Esophagus muscularis mucosa (tissue), 4 donors: ENCODE measurements at places on chromosomes 16 and 17.

GRCh38 chr16:89202422-89203215, 2.3 kb upstream of the SLC22A31 start:
- peaks cover 50% of the 10 kb centered on the region for H3K27me3 ChIP-seq
- no peak overlapping the region for H3K27ac ChIP-seq
- DNase-seq: no peak

DNA sequence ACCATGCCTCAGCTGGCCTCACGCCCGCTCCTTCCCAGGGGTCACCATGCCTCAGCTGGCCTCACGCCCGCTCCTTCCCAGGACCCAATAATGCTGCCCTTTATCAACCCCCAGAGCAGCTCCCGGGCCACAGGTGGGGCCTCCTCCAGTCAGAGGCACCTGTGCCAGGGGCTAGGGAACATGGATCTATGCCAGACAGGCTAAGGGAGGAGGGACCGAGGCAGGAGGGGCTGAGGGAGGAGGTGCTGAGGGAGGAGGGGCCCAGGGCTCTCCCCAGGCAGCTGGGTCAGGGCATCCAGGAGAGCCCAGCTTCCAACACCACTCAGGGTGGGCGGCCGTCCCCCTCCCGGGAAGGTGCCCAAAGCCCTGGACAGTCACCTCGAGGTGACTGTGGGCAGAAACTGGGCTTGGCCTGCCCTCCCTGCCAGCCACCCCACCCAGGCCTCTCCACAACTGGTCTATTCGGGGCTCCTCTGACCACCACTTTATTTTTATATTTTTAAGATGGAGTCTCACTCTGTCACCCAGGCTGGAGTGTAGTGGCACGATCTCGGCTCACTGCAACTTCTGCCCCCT, 19.4 kb downstream of the UTS2R start:
- no peak overlapping the region for H3K27ac ChIP-seq
- no peaks in the 10 kb centered on the region for H3K4me1 ChIP-seq
- no peaks in the 10 kb centered on the region for H3K36me3 ChIP-seq
- DNase-seq: no peak

DNA sequence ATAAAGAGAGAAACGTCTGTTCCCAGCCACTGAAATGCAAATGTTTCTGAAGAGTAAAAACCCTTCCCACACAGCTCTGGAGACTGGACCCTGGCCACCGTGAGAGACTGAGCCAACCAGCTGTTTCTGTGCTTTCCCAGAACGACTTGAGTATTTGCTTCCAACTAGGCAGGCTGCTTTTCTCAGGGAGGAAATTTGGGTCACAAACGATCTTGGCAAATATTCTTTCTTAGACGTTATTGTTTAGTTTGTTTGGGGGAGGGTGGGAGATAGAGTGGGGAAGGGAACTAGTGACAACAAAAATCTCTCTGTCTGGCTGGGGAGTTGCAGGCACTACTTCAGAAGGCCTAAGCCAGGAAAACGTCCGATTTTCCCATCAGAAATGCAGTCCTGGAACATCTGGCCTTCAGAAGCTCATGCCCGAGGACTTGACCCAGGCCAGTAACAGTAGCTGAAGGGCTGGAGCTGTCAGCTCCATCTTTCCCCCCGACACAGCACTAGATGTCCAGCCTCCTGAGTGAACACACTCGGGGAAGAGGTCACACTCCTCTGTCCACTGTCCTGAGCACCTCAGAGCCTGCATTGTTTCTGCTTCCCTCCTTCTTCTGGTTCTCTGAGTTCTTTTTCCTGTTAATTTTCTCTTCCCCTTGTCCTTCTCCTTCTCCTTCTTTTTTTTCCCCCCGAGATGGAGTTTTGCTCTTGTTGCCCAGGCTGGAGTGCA, 4.0 kb downstream of the CCDC92B start:
- no peak for DNase-seq
- H3K4me1 ChIP-seq: peaks cover 14% of the 10 kb centered on the region
- H3K36me3 ChIP-seq: no peaks in the 10 kb centered on the region
- H3K27ac ChIP-seq: no peak overlapping the region
- no peak overlapping the region for H3K4me3 ChIP-seq

DNA sequence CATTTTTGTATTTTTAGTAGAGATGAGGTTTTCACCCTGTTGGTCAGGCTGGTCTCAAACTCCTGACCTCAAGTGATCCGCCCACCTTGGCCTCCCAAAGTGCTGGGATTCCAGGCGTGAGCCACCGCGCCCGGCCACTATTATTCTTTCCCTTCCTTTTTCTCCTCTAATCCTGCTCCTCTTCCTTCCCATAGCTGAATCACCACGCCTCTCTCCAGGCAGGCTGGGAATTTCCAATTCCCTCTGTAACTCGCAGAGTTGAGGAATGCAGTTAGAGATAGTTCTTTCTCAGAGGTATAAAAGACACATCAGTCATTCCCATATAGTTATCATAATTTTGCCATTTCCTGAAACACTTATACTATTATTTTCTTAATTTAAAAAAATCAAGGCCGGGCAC, 11.2 kb downstream of the METTL16 start:
- H3K4me1 ChIP-seq: no peaks in the 10 kb centered on the region
- no peak overlapping the region for H3K4me3 ChIP-seq
- H3K27me3 ChIP-seq: no peaks in the 10 kb centered on the region
- peaks cover 34% of the 10 kb centered on the region for H3K36me3 ChIP-seq

DNA sequence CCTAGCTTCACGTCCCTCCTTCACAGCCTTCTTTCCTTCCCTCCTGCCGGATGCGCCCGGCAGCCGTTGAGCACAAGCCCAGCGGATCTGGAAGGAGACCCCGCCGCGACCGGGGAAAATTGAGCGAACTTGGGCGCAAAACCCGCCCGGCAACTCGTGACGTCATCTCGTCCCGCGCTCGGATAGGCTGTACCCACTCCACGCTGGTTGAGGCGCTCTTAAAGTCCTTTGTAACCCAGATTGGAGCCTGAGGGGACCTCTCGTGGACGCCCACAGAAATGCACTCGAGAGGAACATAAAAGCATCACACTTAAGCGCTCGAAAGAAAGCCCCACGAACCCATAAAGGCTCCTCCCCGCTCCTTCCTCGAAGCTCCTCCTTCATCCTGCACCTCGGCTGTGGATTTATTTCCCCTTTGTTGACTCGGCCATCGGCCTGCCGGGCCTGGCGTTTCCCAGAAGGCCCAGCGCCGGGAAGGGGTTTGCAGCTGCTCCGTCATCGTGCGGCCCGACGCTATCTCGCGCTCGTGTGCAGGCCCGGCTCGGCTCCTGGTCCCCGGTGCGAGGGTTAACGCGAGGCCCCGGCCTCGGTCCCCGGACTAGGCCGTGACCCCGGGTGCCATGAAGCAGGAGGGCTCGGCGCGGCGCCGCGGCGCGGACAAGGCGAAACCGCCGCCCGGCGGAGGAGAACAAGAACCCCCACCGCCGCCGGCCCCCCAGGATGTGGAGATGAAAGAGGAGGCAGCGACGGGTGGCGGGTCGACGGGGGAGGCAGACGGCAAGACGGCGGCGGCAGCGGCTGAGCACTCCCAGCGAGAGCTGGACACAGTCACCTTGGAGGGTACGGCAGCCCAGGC, at the start of gene PSMD3:
TSS of gene PSMD3 (plus strand) at position 457 of the 856 bp plus-strand sequence. CDS start at position 621, 164 bp downstream.
- H3K27me3 ChIP-seq: no peaks in the 10 kb centered on the region
- peak; percentile 100 for DNase-seq
- peaks cover 32% of the 10 kb centered on the region for H3K4me1 ChIP-seq
- H3K27ac ChIP-seq: peak within 1 kb of the TSS; percentile 96
